ENCODE measurements at places on chromosomes 6 and 20.

GRCh38 chr6:123529843-123530242 is 106.9 kb downstream of the TRDN start:
- DNase-seq, result no peak

- no peak for DNase-seq
Measured at GRCh38 chr6:131427434-131428058, 145.5 kb upstream of the ARG1 start.

GRCh38 chr6:3782876-3783832 is 31.6 kb upstream of the PXDC1 start:
- no peak for DNase-seq

- no peak for DNase-seq
Measured at GRCh38 chr6:27495386-27496135, 22.7 kb upstream of the ZNF184 start.

- no peak for DNase-seq
Measured at GRCh38 chr6:109958626-109959025, 19.5 kb upstream of the GPR6 start.

DNA sequence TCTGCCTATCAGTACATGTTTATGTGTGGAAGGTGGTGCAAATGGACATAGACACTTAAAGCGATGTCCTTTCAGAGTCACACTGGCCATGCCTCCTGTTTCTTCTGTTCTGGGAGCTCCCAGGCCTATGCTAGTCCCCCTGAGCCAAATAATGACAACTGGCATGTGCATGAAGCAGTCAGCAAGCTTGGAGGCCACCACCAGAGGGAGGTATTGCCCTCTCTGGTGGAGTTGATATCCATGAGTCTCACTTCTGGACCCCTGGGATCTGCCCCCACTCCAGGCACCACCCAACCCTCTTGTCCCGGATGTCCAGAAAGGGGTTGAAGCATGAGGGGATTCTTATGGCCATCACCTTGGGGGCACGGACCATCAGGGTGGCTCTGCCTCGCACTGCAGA is 172.2 kb downstream of the AIG1 start:
- DNase-seq, result no peak

- DNase-seq, result no peak
Measured at GRCh38 chr6:149925253-149925973, 2.5 kb upstream of the RAET1G start.

DNA sequence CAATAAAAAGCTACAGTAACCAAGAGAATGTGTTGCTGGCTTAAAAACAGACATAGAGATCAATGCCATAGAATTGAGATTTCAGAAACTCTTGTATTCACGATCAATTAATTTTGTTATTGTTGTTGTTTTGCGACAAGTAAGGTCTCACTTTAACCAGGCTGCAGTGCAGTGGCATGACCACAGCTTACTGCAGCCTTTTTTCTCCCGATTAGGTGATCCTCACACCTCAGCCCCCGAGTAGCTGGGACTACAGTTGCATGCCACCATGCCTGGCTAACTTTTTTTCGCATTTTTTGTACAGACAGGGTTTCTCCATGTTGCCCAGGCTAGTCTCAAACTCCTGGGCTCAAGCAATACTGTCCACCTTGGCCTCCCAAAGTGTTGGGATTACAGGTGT is 42.2 kb downstream of the RANBP9 start:
- DNase-seq, result no peak

DNA sequence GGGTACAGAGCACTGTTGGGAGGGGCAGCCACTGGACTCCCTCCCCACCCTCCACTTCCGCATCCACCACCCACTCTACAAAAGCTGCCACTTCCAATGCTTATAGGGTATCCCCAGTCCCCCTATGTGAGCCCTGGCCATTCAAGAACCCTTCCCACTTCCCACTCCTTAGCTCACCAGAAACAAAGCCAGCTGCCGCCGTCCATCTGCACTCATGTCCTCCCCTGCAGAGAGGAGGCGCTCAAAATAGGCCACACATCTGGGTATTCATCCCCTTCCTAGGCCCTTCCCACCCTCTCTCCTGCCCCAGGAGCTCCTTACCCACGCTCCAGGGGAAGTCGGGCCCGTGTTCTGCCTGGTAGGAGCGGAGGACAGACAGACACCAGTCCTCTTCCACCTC is 6.5 kb upstream of the LY6G5C start:
- DNase-seq, result no peak

- DNase-seq, result no peak
Measured at GRCh38 chr20:14830899-14831298, 493.5 kb upstream of the FLRT3 start.

DNA sequence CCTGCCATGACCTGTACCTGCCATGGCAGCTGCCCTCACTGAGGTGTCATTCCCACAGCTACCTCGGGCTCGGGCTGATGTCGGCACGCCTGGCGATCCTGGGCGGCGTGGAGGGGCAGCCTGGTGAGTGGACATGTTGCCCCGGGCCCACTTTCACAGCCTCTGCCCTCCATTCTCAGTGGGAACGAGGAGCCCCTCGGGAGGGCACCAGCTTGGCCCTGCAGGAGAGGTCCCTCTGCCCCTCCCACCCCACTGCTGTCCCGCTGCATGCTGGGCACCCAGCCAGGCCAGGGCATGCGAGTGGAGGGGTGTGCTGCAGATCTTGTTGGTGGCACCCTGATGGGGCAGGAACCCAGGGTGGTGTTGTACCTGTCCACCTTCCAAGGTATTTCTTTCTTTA is 23.0 kb downstream of the ENTPD6 start:
- DNase-seq, result no peak

- DNase-seq, result no peak
Measured at GRCh38 chr20:949717-950116, 33.6 kb upstream of the ANGPT4 start.

GRCh38 chr20:56245761-56246160 is 2.8 kb upstream of the MC3R start:
- no peak for DNase-seq

- no peak for DNase-seq
Measured at GRCh38 chr20:3925899-3926638, 36.9 kb downstream of the PANK2 start.

DNA sequence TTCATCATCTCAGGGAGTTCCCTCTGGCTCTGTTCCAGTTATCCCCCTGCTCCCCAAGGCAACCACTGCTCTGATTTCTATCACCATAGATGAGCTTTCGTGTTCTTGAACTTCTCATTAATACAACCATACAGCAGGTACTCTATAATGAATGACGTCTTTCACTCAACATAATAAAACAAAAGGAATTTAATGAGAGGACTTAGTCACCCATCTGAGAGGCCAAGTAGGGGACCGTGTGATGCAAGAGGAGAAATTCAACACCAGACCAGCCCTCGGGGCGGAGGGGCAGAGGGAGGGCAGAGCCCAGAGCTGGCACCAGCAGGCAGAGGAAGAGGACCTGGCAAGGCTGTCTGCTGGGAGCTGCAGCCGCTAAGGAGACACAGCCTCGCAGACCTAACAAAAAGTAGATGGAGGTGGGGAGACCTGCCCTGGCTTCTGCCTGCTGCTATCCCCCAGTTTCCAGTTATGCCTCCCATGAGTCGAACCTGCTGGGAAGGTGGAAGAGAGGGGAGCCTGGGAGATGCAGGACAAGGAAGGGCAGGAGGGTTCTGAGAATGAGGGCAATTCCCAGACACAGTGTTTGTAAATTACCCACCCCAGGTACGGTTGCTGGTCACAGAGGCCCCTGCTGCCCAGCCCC is 13.8 kb downstream of the CCN5 start:
- no peak for DNase-seq

DNA sequence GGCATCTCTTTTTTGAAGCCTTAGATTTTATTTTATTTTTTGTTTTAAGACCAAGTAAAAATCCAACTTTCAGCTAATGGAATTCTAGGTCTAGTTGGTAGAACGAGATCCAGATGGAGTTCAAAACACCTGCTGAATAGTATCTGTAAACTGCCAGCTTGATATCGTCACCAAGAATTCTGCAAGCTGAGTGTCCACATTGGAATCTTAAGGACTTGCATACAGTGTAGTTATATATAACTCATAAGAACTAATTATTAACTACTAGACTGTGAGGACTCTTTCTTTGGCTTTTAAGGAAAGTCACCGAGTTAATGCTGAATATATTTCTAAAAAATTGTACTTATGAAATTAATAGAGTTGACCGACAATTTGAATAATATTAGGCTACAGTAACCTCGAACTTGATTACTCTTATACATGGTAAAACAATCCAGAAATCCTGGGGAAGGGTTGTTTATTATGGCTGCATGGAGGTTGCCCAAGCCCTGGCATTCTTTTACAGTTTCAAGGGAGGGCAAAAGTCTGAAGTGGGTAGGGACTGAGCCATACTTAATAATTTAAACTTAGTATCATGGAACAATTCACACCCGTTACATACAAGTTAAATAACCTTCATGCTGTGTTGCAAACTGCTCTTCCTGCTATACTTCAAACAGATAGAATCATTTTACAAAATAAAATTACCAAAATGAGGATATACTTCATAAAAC is 553.9 kb downstream of the PTPRT start:
- DNase-seq, result no peak

GRCh38 chr6:1386038-1386709 is 3.2 kb upstream of the FOXF2 start:
- no peak for DNase-seq

DNA sequence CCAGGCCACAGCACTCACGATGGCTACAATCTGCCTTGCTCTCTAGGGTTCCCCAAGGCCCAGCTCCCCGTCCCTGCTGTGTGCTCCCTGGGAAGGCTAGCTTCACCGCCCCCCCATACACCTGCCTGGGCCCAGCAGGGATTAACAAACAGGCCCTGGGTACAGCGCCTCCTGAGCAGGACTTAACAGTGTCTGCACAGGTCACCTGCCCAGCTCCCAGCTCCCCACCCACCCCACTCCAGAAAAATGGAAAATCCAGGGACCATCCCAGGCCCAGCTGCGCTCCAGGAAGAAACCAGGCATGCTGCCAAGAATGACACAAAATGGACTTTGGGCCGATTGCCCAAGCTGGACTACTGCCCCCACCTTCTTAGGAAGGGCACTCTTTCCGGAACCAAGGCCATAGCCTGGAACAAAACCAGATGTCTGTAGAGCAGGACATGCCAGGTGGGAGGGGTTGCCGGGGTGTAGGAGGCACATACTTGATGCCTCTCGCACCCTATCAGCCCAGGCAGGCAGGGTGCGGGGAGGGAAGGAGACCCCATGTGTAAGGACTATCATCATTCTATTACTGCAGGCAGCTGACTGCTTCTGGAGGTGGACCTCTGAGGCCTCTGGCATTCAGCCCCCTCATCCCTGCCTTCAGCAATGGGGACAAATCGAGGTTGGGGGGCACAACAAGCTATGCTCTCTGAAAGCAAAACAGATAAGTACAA is 104.9 kb downstream of the SNX5 start:
- DNase-seq, result no peak

DNA sequence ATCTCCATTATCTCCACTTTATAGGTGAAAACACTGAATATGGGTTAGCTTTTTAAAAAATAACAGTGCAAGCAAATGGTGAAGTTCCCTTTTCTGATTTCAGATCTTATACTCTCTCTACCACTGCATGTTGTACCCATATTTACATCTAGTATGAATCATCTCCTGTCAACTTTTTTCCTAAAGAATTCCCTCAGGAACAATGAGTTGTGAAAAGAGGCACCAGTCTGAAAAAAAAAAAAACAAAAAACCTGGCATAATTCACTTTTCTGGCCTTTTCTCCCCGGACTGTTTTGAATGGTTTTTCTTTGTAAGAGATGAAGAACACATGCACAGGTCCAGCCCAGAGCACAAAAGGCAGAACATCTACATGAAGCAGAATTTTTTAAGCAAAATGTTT is 596.0 kb downstream of the COL12A1 start:
- DNase-seq, result no peak

DNA sequence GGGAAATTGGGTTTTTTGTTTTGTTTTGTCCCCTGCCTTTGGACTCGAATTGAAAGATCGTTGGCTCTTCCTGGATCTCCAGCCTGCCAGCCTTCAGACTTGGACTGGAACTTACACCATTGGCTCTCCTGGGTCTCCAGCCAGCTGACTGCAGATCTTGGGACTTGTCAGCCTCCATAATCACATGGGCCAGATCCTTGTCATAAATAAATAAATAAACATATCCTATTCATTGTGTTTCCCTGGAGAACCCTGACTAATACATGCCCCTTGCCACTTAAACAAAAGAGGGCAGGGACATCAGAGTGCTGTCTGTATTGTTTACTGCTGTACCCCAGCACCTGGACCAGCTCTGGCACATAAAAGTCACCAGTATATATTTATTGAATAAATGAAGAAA is 101.5 kb downstream of the CAP2 start:
- DNase-seq, result no peak

GRCh38 chr20:37922016-37922415 is 19.1 kb downstream of the VSTM2L start:
- no peak for DNase-seq

- no peak for DNase-seq
Measured at GRCh38 chr6:167307342-167307955, 16.3 kb downstream of the UNC93A start.

DNA sequence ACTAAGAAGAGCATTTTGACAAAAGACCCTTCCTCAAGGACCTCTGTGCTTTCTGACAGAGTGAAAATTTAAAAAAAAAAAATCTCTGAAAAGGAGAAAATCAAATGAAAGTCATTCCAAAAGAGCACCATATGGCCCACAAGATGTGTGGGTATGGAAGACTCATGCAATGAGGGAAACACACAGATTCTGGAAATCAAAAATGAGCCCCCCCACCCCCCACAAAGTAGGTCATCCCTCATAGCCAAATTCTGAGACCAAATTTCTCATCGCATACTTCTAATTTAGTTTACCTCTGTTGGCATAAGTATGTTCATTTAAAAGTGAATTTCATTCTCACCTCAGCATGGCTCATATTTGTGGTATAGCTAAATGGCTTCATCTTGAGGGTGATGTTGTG is 181.3 kb upstream of the KCNQ5 start:
- DNase-seq, result no peak

DNA sequence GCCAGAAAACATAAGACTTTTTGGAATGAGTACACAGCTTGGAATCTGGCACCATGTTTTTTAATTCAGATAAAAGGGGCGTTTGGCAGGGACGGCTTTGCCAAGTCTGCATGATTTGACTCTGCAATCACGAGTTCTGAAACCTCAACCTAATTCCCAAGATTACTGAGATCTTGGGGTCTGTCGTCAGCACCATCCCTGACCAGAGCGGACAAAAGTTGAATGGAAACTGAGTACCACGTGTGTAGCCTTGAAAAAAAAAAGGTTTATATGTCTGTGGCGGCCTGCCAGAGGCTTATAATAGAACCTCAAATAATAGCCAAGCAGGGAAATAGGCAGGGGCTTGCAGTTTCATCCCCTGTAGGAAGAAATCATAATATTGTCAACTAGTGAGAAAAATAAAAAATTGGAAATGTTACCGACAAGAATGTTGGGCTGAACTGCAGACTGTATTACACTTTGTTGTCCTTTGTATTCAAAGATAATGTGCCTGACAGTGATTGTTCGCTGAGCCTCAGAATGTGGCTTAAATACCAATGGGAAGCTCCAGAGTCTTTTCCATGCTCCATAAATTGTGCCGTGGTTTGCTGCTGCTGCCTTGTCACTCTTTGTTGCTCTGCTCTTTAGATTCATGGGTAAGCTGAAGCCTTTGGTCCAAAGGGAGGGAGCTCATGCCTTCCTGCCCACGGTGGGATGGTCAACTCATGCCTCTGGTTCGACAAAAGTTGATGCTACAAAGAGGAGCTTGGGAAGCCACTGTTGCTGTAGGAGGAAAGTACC is 118.8 kb upstream of the ARID1B start:
- DNase-seq, result no peak

- no peak for DNase-seq
Measured at GRCh38 chr6:7628909-7629308, 38.9 kb downstream of the SNRNP48 start.
